ENCODE measurements at places on chromosomes 1 and 21. TPM values are rescaled to one million over a fixed set of nuclear protein-coding genes. Genes with fewer than 3 reads are reported as not detected.

DNA sequence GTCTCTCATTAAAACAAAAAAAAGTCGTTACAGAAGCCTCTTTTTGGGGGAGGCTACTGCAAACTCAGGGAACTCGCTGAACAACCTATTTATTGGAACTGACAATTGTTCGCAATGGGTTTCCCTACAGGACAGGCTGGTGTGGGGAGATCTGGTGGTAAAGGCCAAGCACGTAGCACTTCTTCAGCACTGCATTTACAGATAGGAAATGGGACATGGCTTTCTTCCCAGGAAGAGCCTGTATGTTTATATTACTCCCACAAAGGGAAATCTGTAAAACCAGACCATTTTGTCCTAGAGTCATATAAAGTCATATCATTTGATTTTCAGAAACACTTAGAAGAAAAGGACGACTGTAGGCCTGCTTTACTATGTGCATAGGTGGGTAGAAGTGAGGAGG lies 38.8 kb upstream of the TBX15 start:
- no peak for ATAC-seq

- no peak for ATAC-seq
Measured at GRCh38 chr21:38120984-38121855, 135.6 kb upstream of the KCNJ15 start.

DNA sequence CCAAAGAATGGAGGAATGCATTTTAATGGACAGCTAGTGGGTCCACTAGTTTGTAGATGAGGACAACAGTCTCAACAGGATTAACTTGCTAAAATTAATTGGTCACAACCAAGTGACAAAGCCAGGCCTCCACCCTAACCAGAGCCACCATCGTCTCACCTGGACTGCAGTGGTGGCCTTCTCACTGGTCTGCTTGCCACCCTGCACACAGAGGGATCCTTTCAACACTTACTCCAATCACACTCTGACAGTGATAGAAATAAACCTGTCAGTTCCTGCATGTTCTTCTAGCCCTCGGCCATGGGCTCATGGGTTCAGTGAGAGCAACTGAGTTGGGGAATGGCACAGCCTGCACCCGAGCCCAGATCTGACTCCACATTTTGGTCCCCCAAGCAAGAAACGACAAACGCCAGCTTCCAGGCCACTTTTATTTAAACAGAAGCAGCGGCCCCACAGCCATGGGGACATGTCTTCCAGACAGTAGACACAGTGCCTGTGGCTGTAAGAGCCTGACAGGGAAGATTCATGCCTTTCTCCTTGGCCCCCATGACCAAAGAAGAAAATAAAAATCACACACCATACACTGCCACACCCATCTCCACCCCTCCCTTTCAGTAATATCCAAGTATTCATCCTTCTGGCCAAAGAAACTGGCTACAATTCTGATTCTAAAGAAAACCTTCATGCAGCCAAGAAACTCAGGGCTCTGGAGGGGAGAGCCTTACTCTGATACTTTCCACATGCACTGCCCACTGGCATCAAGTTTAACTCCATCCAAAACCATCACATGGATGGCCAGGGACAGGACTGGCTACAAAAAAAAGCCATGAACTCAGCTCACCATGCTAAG lies 37.6 kb downstream of the DHCR24 start:
- ATAC-seq: no peak

The CYP4A22 gene
- total RNA-seq: not detected

GRCh38 chr1:156914440-156914856 lies 6.0 kb upstream of the LRRC71 start:
- peak; percentile 28 for ATAC-seq

The CRYBG2 gene
- total RNA-seq: 0.37 TPM

GRCh38 chr1:54004481-54005049 lies 13.4 kb downstream of the LDLRAD1 start:
- no peak for ATAC-seq

DNA sequence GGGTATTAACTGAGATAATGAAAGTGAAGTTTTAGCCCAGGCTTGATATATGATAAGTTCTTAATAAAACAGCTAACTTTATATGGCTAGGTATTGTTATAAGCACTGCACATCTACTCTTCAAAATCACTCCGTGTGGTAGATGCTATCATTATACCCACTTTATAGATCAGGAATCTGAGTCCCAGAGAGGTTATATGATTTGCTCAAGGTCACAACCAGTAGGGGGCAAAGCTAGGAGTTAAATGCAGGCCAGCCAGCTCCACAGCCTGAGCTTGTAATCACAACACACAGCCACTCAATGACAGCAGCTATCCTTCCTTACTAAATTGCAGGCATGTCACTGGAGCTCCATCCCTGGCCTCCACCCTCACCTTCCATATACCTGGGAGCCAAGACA lies 115.8 kb downstream of the CAPN8 start:
- ATAC-seq: no peak

- ATAC-seq: no peak
Measured at GRCh38 chr1:59475737-59476136, 178.8 kb downstream of the FGGY start.

GRCh38 chr21:30986965-30987364 lies 51.3 kb downstream of the KRTAP19-8 start:
- no peak for ATAC-seq

- no peak for ATAC-seq
Measured at GRCh38 chr1:183548116-183548515, 42.1 kb downstream of the NCF2 start.

- no peak for ATAC-seq
Measured at GRCh38 chr21:45280178-45280821, 7.4 kb downstream of the POFUT2 start.

DNA sequence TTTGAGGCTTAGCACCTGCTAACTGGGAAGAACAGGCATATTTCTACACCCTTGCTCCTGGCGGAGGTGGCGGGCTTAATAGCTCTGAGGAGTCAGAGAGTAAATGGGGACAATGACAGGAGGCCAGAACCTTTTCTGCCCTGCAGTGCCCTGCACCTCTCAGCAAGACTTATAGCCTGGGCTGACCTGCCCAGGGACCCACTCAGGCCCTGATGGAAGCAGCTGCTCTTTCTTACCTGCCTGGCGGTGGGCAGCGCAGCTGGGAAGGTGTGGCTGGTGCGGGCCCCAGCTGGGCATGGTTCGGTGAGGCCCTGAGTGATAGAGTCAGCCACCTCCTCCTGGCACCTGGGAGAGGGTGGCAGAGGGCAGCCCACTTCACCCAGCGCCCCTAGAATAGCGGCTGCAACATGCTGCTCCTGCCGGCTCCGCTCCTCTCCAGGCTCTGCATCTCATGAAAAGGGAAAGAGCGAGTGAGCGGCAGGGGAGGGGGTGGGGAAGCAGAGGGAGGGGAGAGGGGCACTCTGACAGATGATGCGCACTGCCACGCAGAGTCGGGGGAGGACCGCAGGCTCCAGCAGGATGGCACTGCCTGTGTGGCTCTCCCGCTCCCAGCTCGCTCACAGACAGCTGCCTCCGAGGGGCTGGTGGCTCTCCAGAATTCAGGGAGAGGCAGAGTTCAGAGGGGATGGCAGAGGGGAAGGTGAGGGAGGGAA lies at the start of gene RGS8:
RGS8 (minus strand) TSS at position 472 of the 713 bp plus-strand sequence. CDS start 14,938 bp downstream, outside the sequence.
- no peak for ATAC-seq

DNA sequence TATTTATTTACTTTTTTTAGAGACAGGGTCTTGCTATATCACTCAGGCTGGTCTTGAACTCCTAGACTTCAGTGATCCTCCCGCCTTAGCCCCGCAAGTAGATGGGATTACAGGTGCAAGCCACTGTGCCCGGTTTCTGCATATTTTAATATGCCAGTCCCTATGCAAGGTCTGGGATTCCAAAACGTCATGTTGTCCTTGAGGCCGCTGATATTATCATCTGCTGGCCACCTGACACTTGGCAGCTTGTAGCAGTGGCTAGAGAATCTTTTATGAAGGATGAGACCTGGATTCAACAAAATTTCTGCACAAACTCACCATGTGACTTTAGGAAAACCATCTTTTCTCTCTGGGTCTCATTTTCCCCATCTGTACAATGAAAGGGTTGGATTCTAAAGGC lies 32.9 kb upstream of the OSBPL9 start:
- no peak for ATAC-seq
